ENCODE measurements at places on chromosomes 11 and 22.

DNA sequence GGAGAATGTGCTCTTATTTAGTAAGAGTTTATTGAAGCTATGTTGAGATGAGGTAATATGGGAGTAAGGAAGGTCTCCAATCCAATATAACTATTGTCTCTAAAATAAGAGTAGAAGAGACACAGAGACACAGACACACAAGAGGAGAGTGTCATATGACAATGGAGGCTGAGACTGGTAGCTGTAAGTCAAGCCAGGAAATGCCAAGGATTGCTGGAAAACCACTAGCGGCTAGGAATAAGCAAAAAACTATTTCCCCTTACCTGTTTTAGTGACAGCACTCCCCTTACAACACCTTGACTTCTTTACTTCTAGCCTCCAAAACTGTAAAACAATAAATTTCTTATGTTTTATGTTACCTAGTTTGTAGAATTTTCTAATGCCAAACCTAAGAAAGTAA lies 1652.8 kb downstream of the LRRC4C start:
- no peak for DNase-seq

DNA sequence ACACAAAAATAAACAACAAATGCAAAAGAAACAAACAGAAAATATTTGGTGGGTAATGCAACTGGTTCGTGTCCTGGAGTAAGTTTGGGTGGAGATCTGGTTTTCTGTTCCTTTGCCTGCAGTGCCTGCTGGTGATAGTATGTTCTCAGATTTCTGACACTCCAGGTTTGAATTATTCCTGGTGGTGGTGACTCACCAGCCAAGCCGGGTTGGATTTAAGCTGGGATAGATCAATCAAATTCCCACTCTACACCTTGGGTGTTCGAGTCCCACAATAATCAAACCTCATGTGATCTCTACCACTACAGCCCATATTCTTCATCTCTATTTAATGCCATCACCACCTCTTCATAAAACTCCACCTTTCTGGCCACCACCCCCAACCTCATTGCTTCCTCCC lies 421.8 kb downstream of the NTM start:
- DNase-seq = no peak

GRCh38 chr11:126350836-126351235 lies 4.7 kb upstream of the ST3GAL4 start:
- DNase-seq = no peak

DNA sequence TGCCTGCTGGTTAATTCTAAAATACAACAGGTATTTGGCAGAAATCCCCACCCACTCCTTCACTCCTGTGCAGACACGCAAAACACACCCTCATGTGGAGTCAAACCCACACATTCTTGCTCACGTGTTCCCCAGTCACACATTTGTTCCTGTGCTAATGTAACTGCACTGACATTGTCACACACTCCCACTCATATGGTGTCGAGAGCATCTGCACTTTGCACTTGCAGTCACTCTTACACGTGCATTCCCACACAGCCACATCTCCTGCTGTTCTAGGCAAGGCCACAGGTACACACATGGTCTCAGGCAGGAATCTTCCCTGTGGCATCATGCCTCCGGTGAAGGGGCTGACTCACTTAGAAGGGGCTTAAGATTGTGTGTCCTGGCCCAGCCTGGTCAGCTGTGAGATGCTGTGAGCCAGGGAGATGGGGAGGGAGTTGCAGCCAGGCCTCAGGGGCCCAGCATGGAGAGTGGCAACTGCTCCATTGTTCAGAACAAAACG lies 395.0 kb downstream of the TENM4 start:
- DNase-seq = no peak

- no peak for DNase-seq
These were observed 38.2 kb downstream of the TRIOBP start for GRCh38 chr22:37734964-37735451.

DNA sequence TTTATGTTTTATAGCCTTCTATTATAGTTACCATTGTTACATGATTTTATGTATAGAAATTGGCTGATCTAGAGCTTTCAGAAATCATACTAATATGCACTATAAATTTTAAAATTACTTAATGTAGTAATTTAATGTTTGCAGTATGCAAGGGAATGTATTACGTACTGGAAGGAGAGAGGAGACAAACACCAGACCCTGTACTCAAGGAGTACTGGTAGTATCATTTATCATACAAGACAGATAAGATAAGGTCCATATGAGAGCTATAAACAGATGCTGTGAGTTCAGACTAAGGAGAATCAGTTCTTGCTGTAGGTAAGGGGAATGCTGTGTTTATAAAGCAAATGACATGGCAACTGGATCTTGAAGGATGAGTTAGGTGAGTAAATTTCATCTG lies 765 bp downstream of the BCO2 start:
- no peak for DNase-seq

DNA sequence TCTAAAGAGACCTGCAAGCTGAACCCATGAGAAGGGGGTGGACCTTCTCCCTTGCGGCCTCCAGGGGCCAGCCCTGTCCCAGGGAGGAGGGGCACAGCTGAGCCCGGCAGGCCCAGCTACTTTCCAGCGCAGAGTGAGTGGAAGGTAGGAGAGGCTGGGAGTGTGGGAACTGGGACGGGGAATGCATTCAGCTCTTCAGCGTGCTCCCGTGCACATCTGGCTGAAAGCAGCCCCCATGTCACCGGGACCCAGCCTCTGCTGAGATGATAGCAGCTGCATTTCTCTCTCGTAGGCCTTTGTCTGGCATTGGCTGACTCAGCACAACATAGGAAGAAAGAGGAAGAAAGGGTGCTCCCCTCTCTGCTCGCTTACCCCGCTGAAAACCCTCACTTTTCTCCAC lies 951.5 kb downstream of the TBC1D22A start:
- no peak for DNase-seq

GRCh38 chr11:117180661-117181585 lies 2.4 kb downstream of the SIDT2 start:
- DNase-seq = peak; percentile 38

DNA sequence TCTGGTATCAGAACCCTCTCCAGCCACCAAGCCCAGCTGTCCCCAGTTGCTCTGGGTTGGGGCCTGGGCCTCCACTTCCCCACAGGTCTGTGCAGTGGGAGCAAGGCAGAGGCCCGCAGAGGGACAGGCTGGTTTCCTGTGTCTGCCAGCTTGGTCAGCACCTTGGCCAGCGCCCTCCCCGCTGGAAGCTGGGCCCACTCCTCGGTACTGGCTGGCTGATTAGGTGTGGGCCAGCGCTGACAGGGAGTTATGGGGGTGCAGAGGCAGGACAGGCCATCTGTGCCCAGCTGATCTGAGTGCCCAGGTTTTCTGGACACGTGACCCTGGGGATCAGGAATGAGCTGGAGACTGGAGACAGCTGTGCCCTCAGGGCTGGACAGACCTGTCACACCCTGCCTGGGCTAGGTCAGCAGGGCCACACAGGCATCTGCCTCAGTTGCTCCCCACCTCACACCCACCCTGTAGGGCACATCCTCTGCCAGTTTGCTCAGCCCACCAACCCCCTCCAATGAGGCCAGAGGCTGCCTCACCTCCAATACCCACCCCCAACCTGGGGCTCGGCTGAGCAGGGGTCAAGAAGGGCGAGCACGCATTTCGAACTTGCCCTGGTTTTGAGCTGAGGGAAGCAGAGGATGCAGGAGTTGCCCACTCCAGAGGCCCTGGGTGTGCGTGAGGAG lies 175.3 kb downstream of the IGLL1 start:
- no peak for DNase-seq

DNA sequence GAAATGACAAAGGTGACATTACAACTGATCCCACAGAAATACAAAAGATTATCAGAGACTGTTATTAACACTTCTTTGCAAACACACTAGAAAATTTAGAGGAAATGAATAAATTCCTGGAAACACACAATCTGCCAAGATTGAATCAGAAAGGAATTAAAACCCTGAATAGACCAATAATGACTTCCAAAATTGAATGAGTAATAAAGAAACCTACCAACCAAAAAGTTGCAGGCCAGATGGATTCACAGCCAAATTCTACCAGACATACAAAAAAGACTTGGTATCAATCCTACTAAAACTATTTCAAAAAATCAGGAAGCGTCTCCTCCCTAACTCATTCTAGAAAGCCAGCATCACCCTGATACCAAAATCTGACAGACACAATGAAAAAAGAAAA lies 17.2 kb downstream of the RAB38 start:
- no peak for DNase-seq

- no peak for DNase-seq
These were observed 14.3 kb downstream of the PDGFB start for GRCh38 chr22:39230261-39231196.

GRCh38 chr11:16408619-16409018 lies 52.3 kb upstream of the SOX6 start:
- DNase-seq = no peak

GRCh38 chr22:36731916-36732315 lies 28.4 kb upstream of the CACNG2 start:
- DNase-seq = no peak

DNA sequence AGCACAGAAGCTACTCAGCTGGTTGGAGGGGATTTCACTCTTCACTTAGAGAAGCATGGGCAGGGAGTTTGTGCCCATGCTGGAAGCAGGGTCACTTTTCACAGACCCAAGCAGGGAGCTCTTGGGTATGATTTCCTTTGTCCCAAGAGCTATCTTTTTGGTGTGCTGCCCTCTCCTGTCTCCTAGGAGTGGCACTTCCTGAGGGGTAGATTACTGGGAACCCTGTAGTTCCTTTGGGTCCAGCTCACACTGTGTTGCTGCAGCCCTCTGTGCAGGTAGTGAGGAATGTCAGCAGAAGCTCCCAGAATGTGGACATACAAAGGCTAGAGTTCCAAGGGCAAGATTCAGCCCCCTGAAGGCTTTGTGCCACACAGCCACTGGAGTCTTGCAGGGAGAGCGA lies 537.1 kb upstream of the ANO3 start:
- no peak for DNase-seq

- DNase-seq = no peak
These were observed 48.8 kb upstream of the ANO1 start for GRCh38 chr11:70029115-70029860.

DNA sequence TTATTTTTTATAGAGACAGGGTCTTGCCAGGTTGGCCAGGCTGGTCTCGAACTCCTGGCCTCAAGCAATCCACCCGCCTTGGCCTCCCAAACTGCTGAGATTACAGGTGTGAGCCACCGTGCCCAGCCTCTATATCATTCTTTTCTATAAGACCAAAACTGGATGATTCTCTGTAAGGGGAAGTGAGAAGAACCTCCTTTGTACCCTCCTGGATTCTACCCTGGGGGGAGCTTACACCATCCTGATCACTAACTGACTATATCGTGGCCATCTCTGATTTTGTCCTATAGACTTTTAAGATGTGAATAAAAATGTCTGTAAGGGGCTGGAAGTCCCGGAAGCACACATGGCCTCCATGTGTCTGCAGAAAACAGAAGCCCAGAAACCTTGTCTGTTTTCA lies 9.1 kb downstream of the PIWIL4 start:
- DNase-seq = no peak

- peak; percentile 11 for DNase-seq
These were observed 451.3 kb downstream of the TBC1D22A start for GRCh38 chr22:47213571-47214230.

- no peak for DNase-seq
These were observed 29.0 kb downstream of the TRMU start for GRCh38 chr22:46364341-46365165.

GRCh38 chr11:35862666-35863065 lies 81.2 kb upstream of the LDLRAD3 start:
- no peak for DNase-seq

DNA sequence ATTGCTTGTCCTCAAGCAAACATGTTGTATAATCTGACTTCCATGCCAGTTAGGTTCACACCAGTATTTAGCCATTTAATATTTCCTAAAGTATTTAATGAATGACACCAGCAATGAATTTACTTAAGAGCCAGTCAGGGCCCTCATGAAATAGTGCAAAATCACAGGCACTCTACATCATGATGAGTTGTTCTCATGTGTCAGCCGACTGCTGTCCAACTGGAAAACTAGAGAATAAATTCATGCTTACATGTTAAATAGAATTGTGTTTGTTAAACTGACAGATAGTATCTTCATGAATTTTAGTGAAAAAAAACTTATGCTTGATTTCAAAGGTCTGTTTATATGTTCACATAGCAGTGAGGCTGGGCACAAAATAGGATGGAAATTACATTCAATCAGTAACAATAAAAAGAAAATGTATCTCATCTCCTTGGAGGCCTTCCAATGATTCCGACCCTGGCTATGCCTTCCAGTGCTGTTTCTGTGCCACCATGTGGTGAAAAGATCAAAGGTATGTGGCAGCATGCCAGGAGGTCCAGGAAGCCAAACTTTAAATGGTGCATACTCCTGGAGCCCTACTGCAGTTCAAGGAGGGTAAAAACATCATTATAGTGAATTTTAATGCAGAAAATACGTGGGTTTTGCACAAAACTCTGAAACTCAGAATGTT lies 45.2 kb downstream of the CTSC start:
- no peak for DNase-seq

Measured in activated effector memory CD4-positive, alpha-beta T cell treated with Interleukin-2 at 50 U/mL for 16 hours (primary cell).